ENCODE measurements at places on chromosomes 13 and 19.

- no peak for DNase-seq
Measured at GRCh38 chr19:43751466-43752220, 3.1 kb downstream of the SMG9 start.

DNA sequence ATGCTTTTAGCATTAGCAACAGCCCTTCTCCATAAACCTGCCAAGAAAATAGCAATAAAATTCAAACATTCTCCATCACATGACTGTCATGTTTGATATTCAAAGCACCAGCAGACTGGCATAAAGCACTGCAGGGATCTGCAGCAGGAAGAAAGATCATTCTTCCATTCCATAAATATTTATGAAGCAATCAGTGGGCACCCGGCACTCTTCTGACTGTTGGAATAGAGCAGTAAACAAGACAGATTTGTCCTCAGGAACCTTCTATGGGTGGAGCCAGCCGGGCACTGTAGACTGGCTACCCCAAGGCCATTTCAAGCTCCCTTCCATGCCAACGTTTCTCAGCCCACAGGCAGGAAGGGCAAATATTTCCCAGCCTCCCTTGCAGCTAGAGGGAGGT lies 25.5 kb downstream of the PLA2G4C start:
- no peak for DNase-seq

GRCh38 chr19:14563989-14564651 lies 7.7 kb downstream of the NDUFB7 start:
- DNase-seq, result peak; percentile 25

GRCh38 chr13:39892721-39893685 lies 237.5 kb downstream of the COG6 start:
- no peak for DNase-seq

- no peak for DNase-seq
Measured at GRCh38 chr13:103287659-103288058, 221.4 kb upstream of the SLC10A2 start.

GRCh38 chr13:48712141-48712540 lies 58.4 kb downstream of the CYSLTR2 start:
- no peak for DNase-seq

DNA sequence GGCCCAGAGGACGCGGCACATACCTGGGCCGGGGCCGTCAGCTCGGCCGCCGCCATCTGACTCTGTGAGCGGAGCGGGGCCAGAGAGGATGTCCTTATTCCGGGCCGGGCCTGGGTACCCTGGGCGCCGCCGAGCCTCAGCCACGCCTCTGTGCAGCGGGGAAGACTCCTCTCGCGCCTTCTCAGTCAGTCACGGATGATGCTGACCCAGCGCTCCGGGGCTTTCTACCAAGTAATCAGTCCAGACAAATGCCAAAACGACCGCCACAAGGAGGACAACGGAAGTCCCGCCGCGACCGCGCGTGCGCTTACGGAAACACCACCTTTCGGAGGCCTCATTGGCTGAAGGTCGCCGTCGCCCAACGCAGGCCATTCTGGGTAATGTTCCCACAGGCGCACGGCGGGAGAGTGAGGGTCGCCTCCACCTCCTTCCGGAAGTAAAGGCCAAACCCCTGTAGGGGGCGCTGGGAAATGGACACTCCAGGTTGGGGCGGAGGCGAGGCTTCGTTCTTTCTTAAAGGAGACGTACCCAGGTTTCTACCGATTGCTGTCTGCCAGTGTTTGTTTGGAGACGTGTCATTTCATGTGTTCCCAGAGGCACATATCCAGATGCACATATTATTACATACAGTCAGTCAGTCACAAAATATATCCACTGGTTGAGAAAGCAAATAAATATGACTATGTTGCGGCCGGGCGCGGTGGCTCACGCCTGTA lies at the start of gene ZNF256:
ZNF256 (minus strand) TSS at position 288 of the 716 bp plus-strand sequence; CDS start at position 56, 232 bp downstream.
- DNase-seq, result peak; percentile 58

- DNase-seq, result no peak
Measured at GRCh38 chr13:51342706-51343105, 3.2 kb downstream of the SERPINE3 start.

DNA sequence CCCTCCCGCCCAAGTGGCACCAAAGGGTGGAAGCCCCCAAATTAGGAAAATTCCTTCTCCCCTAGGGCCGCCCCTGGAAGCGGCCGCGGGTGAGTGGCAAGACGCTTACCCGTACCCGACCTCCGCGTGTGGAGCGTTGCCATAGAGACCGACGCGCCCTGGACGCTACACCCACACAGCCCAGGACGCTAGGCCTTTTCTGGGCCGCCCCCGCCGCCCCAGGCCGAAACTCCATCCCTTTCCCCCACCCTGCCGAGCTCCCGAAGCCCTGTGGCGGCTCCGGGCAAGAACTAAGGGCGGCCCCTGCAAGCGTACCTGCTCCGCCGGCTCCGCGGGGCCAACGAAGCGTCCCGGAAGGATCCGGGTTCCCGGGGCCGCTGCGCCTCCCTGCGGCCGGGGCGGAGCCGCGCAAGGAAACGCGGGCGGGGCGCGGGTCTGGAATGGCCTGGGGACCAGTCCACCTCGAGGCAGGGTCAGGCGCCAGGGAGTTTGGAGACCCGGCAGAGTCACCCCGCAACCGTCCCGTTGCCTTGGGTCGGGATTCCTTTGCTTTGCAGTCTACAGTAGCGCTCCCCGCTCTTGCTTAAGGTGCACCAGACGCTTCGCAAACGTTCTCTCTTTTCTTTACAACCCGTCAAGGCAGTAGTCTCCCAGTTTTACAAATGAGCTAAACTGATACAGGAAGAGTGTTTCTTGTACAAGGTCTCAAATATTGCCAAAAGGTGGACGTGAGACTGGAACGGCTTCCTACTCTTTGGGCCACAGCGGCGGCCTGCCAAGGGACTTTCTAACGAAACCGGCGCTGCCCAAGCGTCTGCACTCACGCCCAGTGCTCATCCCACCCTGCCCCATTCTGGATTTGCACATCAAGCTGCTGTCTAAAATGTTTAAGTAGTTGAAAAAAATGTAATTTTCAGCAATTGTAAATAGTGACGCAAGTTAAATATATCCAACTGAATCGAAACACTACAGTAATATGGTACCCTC lies at the start of gene NEK5:
NEK5 (minus strand) TSS at position 360 of the 987 bp plus-strand sequence. CDS start 1,591 bp downstream, outside the sequence.
- DNase-seq, result peak; percentile 11

DNA sequence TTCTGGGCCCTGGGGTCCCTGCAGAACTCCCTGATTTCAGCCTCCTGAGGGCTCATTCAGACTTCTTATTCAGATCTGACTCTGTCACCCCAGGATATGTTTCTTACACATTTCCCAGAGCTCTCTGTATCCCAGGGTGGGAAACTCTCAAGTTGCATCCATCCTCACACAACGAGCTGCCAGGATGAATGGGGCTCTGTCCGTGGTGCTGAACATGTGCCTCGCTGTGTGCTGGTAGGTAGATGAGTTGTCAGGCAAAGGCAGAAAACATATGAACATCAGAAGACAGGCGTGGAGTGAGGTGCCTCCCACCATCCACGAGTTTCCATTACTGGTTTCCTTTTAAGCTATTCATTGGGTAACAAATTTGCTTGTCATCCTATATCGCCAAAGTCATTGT lies 11.4 kb upstream of the IGFL1 start:
- no peak for DNase-seq

DNA sequence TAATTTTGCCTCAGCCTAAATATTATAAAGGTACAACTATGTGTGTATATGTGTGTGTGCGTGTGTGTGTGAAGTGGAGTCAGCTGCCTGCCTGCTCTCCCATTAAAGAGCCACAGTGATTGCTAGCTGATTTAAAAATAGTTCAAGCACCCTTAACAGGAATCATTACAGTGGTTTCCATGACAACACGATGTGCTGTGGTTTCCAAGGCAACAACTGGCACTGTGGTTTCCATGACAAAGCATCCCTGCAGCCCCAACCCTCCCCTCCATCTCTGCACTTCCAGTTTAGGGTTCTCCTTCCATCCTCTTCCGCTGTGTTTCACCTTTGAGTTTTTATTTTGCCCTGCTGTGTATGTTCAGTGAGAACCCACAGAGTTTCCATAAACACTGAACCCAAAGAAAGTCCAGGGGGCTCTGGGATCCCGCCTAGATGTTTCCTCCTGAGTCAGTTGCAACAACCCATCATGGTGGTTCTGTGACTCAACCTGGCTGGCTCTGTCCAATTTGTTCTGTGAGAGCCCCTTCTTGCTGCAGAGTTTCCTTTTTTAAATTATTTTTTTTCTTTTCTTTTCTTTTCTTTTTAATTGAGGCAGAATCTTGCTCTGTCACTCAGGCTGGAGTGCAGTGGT lies 7.1 kb upstream of the PNMA8A start:
- no peak for DNase-seq

Measured in T-helper 22 cell (primary cell).